Activated B cell treated with CpG ODN at 0.5 μM for 24 hours (primary cell): ENCODE measurements at places on chromosomes 6 and 20. TPM values are rescaled to one million over a fixed set of nuclear protein-coding genes. Genes with fewer than 3 reads are reported as not detected.

Gene SLC22A16
- not detected in 2 replicates for total RNA-seq

Gene IRF4
- 417 and 426 TPM in 2 replicates for total RNA-seq

Gene GCM1
- total RNA-seq, result 0.29 and 0.34 TPM in 2 replicates

- no peak for DNase-seq
Measured at GRCh38 chr20:19789009-19789408, 31.0 kb downstream of the RIN2 start.
